ENCODE measurements at places on chromosomes 12 and 14.

DNA sequence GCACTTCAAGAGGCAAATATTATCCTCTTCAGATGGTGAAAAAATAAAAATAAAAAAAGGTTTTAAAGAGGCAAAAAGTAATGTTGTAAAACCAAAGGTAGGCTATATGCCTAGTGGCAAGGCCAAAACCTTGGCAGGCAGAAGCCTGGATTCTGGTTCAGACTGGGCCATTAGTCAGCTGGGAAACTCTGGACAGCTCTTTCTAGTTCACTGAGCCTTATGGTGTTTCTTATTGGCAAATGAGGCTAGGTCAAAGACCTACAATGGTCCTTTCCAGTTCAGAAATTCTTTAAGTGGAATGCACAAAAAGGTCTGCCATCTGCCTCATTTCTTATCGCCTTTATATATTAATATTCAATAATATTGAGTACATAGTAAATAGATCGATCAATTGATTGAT, 44.6 kb downstream of the PTPRB start:
- DNase-seq, result no peak

GRCh38 chr12:128265566-128265965, 1.4 kb upstream of the TMEM132C start:
- no peak for DNase-seq

DNA sequence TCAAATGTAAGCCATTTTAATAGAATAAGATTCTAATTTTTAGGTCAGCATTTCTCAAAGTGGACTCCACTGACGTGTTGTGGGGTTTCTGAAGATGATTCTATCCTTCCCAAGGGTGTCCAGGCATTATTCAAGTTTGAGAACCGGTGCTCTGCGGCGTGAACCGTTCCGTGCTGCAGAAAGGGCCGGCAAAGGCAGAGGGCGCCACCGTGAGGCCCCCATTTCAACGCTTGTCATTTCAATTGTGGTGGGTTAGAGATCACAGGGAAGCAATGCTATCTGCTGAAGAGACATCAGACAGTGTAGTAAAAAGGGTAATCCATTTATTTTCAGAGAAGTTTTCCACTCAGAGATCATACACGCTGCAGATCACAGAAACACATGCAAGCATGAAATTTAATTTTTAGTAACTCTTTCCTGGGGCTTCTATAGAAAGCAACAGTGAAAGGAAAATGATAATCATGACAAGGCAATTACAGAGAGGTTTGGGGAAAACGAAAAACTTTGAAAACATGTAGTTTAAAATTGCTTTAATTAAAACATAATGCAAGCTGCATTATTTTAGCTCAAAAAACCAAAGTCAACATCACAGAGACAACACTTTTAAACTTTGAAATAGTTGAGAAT, 201.7 kb downstream of the EXOC5 start:
- no peak for DNase-seq

DNA sequence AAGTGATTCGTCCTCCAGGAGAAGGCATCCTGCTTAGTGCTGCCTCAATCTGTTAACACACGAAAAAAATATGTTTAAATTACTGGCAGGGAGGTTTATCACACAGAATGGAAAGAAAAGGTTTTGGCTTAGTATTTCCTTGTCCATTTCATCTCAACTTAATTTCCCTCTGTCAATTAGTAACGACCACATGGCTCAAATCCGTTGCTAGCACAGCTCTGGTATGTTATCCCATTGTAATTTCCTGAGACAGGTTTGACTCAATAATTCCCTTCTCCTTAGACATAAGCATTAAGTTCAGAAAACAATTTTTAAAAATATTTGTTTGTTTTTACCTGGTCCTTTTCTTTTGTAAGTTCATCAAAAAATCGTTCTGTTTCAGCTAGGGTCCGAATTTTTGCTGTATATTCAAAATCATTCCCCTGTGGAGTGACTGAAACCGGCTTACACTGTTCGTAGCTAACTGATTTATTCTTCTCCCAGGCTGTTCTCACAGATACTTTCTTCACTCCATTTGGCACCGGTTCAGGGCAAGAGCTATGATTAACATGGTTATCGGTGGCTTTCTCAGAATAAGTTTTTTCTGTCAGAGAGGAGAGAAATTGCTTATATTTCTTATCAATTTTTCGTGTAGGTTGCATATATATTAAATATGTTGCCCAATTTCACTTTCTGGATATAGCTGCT, 10.1 kb upstream of the PITPNM2 start:
- DNase-seq, result no peak

- DNase-seq, result no peak
Measured at GRCh38 chr12:128606051-128606450, 217.7 kb downstream of the SLC15A4 start.

- DNase-seq, result no peak
Measured at GRCh38 chr14:59265808-59266207, 77.3 kb downstream of the DAAM1 start.

DNA sequence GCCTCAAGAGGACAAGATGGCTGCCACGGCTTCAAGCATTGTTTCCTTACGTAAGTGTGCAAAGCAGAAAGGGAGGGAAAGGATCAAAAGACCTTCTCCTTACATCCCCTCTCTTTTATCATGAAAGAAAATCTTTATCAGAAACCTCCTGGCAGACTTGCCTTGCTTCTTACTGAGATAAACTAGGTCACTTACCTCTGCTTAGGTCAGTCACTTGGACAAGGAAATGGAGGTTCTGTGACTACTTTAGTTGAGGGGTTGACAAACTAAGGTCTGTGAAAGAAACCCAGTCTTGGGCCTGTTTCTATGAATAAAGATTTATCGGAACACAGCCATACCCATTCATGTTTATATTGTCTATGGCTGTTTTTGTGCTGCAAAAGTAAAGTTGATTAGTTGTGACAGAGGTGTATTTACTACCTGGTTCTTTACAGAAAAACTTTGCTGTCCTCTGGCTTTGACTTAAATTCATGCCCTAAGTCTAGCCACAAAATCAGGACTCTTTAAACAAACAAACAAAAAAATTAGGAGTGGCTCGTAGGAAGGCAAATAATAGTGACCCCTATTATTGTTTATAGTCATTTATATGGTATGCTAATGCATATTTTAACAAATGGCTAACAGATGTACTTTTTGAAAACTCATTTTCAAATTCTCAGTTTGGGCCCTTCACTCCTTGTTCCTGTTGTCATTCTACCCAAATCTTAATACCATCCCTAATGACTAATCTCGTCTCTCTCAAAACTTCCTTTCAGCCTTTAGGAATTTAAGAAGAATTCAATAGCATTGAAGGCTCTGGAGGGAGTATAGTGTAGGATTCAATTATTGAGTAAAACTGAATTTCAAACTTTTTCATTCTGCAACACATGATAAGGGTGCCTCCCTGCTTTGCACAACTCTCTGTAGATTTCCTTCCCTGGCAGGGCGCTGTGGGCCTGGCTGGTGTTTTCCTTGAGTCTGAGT, 42.0 kb upstream of the ATP2B1 start:
- DNase-seq, result no peak

GRCh38 chr12:131919366-131920156, 9.5 kb upstream of the PUS1 start:
- no peak for DNase-seq

GRCh38 chr14:94582199-94582750, 1.0 kb downstream of the SERPINA5 start:
- DNase-seq, result no peak

GRCh38 chr12:810671-811415, 58.5 kb downstream of the WNK1 start:
- DNase-seq, result no peak

GRCh38 chr12:47223848-47224213, 144.1 kb upstream of the AMIGO2 start:
- DNase-seq, result no peak

DNA sequence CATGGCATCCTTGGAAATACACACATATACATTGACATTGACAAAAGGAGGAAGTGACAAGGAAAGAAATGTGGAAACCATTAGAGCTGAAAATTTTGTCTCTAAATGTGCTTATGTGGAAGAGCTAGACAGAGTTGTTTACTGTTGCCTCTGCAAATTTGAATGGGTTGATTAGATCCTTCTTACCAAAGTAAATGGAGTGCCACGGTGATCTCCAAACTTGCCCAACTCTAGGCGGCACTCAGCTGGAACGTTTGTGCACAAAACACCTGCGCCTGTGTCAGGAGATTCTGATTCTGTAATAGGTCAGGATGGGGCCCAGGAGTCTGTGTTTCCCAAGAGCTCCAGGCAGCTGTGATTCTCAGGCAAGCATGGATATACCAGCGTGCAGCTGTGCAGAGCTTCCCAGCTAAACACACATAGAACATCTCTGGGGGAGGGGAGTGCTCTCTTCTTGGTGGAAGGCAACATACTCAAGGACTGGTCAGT, 77.8 kb upstream of the BDKRB2 start:
- no peak for DNase-seq

DNA sequence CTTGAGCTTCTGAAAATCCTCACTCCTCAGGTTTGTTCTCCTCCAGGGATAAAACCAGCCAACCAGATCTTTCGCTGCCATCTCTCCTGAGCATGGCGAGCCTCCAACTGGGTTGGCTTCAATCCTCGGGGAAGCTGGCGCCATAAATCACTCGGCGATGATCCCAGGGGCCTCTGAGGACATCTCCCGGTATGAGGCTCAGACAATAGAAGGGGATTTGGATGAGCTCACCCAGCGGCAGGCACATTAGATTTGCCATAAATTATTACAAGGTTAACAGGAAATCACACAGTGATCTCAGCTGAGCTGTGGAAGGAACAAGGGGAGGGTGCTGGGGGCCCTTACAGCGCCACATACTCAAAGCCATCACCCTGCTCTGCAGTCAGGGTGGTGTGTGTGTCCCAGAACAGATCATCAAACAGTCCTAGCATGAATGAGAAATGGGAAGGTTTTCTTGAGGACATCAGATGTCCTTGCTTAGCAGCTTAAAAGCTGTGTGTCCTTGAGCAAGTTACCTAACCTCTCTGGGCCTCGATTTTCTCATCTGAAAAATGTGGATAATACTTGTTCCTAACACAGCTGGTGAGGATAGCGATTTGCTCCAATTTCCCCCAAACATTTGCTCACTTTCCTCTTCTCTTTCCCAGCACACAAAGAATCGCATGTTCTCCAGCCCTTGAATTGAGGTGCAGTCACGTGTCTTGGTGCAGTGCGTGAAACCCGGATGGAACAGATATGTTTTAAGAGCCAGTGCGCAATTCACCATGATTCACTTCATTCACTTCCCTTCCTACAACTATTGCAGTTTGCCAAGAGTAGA, 142.8 kb downstream of the SCARB1 start:
- DNase-seq, result no peak

- no peak for DNase-seq
Measured at GRCh38 chr12:104672501-104673265, 215.9 kb downstream of the CHST11 start.

- DNase-seq, result no peak
Measured at GRCh38 chr12:81809829-81810595, 50.9 kb upstream of the PPFIA2 start.

DNA sequence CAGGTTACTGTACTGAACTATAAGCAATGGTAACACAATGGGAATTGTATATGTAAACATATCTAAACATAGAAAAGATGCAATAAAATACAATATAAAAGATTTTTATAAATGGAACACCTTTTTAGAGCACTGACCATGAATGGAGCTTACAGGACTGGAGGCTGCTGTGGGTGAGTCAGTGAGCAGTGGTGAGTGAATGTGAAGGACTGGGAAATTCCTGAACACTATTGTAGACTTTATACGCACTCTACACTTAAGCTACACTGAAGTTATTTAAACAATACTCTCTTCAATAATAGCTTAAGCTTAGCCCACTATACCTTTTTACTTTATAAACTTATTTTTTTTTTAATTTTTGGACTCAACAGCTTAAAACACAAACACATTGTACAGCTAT, 313.5 kb downstream of the KCNC2 start:
- DNase-seq, result no peak

- no peak for DNase-seq
Measured at GRCh38 chr12:49220972-49221371, 32.1 kb upstream of the TUBA1A start.
